GM23248 (cell line): ENCODE measurements at places on chromosomes 4 and X.

GRCh38 chr4:176920694-176921093 is 128.0 kb upstream of the VEGFC start:
- peak; percentile 90 for DNase-seq

- peak; percentile 47 for DNase-seq
These were observed 1.1 kb upstream of the STX18 start for GRCh38 chr4:4542774-4543485.

DNA sequence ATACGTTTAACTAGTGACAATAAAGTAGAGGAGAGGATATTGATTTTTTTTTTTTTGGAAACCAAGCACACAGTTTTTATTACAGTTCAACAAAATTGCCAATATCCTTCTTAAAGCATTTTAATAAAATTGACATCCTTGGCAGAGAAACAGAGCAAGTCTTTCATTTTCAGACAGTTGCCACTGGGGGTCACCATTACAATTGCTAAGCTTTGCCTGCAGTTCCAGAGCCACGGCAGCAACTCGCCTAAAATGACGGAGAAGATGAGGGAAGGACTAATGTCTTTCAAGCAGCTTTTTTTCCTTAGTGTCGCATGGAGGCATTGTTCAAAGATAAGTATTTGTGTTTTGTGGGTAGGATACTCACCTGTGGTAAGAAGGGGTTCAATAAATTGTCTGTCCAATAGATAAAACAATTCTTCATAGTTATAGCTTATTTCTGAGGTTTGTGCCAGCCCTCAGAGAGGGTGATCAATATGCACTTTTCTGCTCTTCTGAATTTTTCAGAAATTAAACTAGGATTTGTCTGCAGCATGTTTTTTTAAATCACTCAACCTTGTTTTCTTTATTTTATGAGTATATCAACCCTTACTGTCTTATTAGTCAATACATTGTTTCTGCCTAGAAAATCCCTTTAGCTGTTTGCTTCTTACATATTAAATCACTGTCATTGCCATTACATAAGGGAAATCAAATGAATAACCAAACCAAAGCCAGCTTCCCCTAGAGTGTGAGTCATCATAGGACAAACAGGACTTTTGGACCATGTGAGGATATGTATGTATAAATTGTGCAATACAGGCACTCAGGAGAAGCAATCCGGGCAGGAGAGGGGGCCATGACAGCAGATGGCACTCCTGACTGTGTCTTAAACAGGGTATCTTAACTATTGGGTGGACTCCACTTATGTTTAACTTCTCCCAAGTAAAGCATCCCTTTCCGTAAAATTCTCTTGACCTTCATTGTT is 508.1 kb upstream of the ARX start:
- peak; percentile 5 for DNase-seq

GRCh38 chr4:125741825-125742452 is 427.2 kb downstream of the FAT4 start:
- DNase-seq: peak; percentile 65

GRCh38 chr4:97334348-97334747 is 808.9 kb downstream of the STPG2 start:
- DNase-seq: no peak

GRCh38 chrX:82748906-82749505 is 759.1 kb upstream of the POU3F4 start:
- DNase-seq: peak; percentile 0

- DNase-seq: peak; percentile 27
These were observed 135.6 kb downstream of the MID1 start for GRCh38 chrX:10484683-10485247.

DNA sequence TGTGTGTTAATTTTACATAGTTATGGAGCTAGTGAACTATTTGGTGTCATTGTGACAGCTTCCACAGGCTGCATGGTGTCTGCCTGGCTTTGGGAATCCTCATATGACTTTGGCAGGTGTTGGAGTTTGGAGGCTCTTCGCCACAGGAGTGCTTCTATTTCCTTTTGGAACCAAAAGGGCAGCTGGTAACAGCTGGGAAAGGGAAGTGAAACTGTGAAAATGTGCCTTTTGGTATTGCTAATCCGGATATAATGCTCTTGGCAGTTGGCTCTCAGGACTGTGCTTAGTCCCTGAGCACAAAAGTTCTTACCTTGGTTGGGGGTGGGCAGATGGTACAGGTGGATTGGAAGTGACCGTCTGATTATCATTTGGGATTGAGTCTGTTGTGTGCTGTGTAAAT is 18.1 kb downstream of the OFD1 start:
- no peak for DNase-seq

- no peak for DNase-seq
These were observed 25.8 kb downstream of the NPY2R start for GRCh38 chr4:155234206-155234605.

GRCh38 chr4:118807659-118808058 is 28.3 kb downstream of the SEC24D start:
- DNase-seq: no peak

- no peak for DNase-seq
These were observed 54.8 kb upstream of the MAPK10 start for GRCh38 chr4:86414686-86415085.

DNA sequence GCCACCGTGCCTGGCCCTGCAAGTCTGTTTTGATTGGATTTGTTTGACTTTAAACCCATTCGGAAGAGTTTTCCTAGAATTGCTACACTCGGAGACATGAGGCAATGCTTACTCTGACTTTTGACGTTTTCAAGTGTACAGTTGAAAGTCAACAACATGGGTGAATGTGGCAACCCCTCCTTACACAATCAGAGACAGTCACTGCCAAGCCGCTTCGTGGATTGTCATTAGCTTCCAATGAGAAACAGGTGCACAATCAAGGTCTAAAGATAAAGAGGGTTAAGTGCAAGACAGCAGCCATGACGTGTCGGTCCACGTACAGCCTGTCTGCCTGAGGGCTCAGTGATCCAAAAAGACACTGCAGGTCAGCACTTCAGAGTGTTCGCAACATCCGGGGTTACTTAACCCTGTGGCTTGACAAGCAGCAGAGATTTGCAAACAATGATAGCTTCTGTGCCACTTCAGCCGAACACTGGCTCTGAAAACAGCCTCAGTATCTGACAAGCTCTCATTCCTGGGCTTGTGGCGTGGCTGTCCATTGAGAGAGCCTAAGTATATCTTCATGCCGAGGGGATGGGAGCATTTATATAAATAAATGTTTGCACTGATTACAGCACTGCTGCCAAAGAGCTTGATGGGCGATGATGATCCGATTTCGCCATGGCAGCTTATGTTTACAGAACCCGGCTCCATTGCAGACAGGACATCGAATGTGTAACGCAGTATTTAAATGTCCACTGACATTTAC is 180.0 kb downstream of the DHRSX start:
- DNase-seq: peak; percentile 58

DNA sequence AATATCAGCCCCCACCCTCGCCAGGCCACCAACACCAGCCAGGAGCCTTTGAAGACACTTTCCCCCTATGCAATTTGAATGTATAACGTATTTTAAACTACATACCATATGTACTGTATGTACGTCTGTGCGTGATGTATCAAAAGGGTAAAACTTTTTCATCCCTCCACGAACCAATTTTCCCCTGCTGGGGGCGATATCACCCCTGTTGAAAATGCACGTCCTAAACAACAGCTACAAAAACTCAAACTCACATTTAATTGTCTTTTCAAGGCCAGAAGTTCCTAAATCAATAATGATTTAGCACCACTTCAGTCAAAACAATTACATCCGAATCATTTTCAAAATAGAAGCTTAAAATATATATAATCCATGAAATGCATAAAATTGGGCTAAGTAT is 1.4 kb downstream of the VEGFD start:
- DNase-seq: no peak

GRCh38 chr4:57726154-57726553 is 616.0 kb upstream of the IGFBP7 start:
- no peak for DNase-seq

GRCh38 chr4:102809691-102810090 is 17.7 kb downstream of the UBE2D3 start:
- DNase-seq: peak; percentile 53
